Suppressor macrophage (primary cell): ENCODE measurements at places on chromosomes 7 and 10.
A peak's percentile ranks its signal among the peaks of the same experiment; 100 is the strongest.

DNA sequence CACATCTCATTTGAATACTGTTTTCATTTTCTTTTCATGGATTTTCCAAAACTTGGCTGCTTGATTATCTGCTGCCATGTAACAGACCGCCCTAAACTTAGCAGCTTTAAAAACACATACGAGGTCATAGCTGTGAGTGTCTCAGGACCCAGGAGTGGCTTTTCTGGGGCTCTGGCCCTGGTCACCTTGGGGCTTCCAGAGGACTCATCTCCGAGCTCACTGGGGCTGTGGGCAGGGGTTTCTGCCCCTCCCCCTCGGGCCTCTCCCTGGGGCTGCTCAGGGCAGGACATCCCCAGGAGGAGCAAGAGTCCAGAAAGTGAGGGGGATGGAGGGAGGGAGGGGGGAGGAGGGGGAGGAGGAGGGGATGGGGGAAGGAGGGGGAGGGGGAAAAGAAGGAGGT is 77.0 kb downstream of the NKX6-2 start:
- no peak for DNase-seq

DNA sequence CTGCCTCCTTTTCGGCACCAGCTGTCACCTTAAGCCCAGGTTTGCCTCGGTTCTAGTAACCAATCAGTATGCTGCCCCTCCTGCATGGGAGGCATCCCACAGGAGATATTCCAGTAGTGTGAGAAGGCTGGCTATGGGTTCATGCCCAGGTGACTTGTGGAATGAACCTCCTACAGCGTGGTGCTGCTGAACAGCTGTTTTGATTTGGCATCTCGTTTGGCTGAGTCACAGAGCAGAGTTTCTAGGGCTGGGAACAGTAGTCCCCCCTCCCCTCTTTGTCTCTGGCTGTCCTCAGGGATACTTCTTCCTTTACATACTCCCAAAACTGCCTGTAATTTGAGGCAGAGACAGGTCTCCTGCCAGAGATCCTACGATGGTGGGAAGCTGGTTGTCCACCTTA is 16.1 kb downstream of the R3HCC1L start:
- DNase-seq = no peak

DNA sequence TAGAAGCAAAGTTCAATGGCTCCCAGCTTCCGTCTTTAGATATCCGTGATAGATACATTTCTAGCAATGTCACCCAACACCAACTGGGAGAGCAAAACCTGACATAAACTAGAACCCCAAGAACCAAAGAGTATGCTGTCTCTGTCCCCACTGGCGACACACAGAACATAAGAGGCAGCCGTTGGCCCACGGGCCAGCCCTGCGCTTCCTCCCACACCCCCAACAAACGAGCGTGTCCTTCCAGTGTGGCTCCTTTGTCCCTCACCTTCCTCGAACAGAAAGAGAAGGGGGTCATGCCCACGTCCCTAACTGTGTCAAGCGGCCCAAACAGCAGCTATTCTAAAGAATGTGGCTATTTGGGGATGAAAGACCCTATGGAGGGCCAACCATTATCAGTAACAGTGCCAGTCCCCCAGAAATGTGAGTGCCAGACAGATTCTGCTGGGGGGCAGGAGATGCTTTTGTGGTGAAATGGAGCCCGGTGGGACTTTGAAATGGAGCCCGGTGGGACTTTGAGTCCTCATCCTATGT is 171.9 kb downstream of the USP6NL start:
- no peak for DNase-seq

- no peak for DNase-seq
These were observed 14.8 kb upstream of the WAPL start for GRCh38 chr10:86536294-86536861.

GRCh38 chr7:646487-646886 is 80.0 kb upstream of the DNAAF5 start:
- no peak for DNase-seq

DNA sequence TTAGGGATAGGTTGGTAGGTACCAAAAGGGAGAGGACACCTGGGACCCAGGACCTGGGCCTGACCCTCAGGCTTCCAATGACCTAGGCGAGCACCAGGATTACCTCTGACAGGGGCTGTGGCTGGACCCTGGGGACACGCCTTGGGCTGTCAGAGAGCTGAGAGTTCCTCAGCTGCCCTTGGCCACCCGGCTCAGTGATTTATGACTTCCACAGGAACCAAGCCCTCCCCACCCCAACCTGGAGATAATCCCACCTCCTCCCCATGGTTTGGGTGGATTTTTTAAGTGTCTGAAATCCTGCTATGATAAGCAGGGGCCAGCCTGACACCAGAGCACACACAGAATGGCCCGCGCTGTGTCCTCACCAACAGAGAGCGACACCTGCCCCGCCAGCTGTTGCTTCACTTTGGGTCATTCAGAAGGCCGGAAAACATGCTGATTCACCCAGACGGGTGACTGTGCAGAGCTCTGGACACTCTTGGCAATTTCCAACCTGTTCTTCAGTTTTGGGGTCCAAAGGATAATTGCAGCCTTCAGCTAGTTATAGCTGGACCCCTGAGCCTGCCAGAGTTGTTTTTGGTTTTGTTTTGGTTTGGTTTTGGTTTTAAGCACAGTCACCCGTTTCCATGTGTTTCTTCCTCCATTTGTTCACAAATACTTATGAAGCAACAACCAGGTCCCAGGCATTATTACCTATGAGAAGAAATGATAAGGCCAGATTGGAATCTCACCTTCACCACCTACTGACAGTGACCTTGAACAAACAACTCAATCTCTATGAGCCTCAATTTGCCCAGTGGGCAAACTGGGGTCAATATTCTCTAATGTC is 78.2 kb downstream of the RAB11FIP2 start:
- DNase-seq = no peak

GRCh38 chr7:1344421-1344820 is 111.7 kb downstream of the UNCX start:
- DNase-seq = no peak

DNA sequence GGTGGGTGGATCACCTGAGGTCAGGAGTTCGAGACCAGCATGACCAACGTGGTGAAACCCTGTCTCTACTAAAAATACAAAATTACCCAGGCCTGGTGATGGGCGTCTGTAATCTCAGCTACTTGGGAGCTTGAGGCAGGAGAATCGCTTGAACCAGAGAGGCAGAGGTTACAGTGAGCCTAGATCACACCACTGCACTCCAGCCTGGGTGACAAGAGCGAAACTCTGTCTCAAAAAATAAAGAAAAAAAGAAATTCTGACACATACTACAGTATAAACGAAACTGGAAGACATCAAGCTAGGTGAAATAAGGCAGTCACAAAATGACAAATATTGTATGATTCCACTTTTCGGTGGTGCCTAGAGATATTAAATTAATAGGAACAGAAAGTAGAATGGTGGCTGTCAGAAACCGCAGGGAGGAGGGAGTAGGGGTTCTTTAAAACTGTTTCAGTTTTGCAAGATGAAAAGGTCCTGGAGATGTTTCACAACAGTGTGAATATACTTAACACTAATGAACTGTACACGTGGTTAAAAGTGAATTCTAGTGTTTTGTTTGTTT is 23.2 kb downstream of the PILRA start:
- peak; percentile 73 for DNase-seq

DNA sequence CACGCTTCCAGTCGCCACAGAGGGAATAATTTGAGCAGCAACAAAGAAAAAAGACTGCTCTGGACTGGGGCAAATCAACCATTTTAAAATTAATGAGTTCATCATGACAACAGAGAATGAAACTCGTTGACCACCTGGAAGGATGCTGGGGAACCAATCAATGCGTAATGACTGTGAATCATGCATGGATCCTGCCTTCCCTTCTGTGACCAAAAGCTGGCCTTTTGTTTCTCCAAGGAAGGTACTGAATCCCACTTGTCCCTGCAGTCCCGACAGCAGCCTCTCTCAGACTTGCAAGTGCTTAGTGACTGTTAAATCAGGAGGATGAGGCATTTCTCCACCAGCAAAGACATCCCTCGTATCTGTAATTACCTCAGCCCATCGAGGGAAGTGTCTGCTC is 68.0 kb upstream of the TNS3 start:
- no peak for DNase-seq

GRCh38 chr10:113084031-113084430 is 134.0 kb downstream of the TCF7L2 start:
- DNase-seq = no peak

- no peak for DNase-seq
These were observed 46.6 kb upstream of the ADRA2A start for GRCh38 chr10:111030042-111030750.

DNA sequence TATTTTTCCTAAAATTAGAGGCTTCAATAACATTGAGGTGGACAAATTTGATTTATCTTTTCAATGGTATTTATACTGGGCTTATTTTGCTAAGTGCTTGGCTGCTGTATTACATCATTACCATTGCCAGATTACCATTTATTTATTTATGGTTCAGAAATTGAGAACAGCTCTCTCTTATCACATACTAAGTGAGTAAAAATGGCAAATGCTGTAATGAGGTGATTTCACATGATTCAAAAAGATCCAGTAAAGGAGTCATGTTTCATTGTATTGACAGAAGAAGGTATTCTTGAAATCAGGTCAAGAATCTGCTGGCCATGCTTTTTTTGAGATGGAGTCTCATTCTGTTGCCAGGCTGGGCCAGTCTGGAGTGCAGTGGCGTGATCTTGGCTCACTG is 322.6 kb downstream of the KIF20B start:
- no peak for DNase-seq

GRCh38 chr7:25820432-25821040 is 331.5 kb upstream of the NFE2L3 start:
- peak; percentile 13 for DNase-seq

DNA sequence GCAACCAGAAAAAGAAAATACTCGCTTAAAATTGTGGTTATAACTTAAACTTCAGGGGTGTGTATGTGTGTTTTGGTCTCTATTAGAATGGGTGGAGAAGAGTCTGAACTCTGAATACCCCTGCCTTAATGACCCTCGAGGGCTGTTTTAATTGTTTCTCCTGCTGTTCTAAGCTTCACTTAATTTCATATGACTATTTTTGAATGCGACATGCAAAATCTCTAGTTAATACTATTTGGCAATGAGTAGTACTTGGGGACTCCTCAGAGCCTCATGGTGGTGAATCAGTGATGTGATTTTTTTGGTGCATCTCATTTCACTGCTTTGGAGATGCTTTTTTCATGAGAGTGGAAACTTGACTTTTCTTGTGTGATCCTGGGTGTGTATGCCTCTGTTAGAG is 178.6 kb downstream of the CDK14 start:
- no peak for DNase-seq

- no peak for DNase-seq
These were observed 808.8 kb downstream of the GRM8 start for GRCh38 chr7:126443951-126444350.

DNA sequence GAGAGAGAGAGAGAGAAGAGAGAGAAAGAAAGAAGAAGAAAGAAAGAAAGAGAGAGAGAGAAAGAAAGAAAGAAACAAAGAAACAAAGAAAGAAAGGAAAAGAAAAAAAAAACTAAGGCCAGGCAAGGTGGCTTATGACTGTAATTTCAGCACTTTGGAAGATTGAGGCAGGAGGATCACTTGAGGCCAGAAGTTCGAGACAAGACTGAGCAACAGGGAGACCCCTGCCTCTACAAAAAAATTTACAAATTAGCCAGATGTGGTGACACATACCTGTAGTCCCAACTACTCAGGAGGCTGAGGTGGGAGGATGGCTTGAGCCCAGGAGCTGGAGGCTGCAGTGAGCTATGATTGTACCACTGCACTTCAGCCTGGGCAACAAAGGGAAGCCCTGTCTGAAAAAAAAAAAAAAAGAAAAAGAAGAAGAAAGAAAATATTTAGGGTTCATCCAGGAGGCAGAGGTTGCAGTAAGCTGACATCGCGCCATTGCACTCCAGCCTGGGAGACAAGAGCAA is 2.8 kb downstream of the SERPINE1 start:
- peak; percentile 37 for DNase-seq

GRCh38 chr7:76430836-76431235 is 6.1 kb downstream of the ZP3 start:
- no peak for DNase-seq

GRCh38 chr10:69092959-69093850 is 5.3 kb downstream of the SRGN start:
- peak; percentile 86 for DNase-seq

- no peak for DNase-seq
These were observed 131.9 kb downstream of the GPR37 start for GRCh38 chr7:124633740-124634139.

DNA sequence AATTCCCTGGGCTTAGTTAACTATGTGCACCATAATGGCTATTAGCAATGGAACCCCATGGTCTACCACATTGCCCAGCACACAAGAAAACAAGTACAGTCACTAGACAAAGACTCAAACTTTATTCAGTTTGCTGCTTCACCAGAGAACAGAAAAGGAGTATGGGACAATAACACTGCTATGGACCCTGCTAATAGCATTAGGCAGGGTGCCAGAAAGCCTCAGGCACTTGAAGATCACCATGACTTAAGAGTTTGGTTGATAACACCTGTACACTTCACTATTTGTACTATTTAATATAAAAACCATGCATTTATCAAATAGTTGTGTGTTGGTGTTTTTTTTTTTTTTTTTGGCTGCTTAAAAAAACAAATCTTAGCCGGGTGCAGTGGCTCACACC is 159.6 kb downstream of the KMT2E start:
- no peak for DNase-seq

GRCh38 chr10:97278491-97278989 is 13.9 kb downstream of the ARHGAP19 start:
- DNase-seq = peak; percentile 27

DNA sequence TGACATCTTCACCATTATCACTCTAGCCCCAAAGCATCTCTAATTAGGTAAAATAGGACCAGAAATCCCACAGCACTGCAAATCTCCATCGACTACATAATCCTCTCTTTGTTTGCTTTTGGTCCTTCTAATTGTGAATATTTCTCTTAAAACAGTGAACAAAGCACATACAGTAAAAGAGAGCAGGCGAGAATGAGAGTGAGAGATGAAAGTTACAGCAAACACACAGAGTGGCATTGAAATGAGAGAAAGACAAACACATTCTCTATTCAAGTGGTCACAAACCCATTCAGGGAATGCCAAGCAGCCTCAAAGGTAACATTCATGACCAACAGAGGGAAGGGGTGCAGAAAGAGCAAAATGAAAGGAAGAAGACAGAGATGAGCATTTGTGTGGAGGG is 109.8 kb upstream of the PTN start:
- no peak for DNase-seq

DNA sequence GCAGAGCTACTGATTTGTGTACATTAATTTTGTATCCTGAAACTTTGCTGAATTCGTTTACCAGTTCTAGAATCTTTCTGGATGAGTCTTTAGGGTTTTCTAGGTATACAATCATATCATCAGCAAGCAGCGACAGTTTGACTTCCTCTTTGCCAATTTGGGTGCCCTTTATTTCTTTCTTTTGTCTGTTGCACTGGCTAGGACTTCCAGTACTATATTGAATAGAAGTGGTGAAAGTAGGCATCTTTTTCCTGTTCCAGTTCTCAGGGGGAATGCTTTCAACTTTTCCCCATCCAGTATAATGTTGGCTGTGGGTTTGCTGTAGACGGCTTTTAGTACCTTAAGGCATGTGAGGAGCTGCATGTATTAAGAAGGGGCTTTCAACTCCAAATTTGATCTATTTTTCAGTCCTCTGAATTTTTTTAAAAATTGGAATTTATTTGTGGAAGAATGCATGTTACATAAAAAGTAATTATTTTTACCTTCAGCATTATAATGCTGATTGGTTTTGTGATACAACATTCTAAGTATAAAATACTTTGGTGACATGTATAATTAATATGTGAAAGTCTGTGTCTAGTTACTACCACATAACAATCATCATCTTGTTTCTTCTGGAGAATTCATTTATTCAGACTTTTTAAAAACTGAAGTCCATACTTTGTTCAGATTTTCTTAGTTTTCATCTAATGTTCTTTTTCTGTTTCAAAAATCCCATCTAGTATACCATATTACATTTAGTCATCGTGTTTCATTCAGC is 49.6 kb downstream of the CPED1 start:
- DNase-seq = no peak
